Astrocyte of the cerebellum (primary cell): ENCODE measurements at places on chromosomes 3 and 15.

DNA sequence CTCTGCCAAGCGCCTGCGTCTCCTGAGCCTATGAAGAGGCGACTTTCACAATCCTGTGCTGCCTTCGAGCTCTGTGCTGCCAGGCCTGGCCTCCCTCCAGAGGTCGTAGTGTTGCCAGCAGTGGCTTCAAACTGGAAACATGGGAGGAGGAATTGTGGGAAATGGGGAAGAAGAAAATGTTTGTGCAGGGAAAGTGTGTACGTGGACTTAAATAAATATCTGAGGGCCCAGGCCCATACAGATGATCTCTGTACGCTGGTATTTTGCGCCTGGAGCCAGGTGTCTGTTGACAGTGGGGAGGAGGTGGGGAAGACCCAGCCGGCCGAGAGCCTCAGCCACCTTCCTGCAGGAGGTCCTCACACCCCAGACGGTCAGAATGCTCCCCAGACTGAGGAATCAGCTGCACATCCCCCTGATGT, 44.6 kb downstream of the ZBTB38 start:
- DNase-seq, result peak; percentile 60

GRCh38 chr3:195512798-195513345, 30.3 kb downstream of the PPP1R2 start:
- no peak for DNase-seq

GRCh38 chr3:67898916-67899315, 244.5 kb upstream of the SUCLG2 start:
- no peak for DNase-seq

DNA sequence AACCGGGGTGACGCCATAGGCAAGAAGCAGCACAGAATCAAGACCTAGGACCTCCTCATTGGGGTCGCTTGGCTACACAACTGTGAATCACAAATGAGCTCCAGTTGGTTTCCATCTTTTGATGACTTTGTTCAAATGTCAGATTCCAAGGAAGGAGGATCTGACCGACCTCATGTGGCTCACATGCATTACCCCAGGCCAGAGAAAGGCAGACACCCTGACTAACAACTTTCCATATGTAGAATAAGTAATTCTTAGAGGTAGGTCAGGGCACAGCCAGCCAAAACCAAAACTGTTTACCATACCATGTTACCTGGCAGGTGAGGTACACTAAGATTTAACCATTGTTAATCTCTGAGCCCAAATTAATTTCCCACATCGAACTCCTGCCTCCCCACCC, 96.5 kb downstream of the CCNL1 start:
- DNase-seq, result no peak

- no peak for DNase-seq
These were observed 67.0 kb downstream of the ZNF609 start for GRCh38 chr15:64527263-64527984.

- DNase-seq, result no peak
These were observed 9.9 kb downstream of the GLYCTK start for GRCh38 chr3:52297242-52298148.

DNA sequence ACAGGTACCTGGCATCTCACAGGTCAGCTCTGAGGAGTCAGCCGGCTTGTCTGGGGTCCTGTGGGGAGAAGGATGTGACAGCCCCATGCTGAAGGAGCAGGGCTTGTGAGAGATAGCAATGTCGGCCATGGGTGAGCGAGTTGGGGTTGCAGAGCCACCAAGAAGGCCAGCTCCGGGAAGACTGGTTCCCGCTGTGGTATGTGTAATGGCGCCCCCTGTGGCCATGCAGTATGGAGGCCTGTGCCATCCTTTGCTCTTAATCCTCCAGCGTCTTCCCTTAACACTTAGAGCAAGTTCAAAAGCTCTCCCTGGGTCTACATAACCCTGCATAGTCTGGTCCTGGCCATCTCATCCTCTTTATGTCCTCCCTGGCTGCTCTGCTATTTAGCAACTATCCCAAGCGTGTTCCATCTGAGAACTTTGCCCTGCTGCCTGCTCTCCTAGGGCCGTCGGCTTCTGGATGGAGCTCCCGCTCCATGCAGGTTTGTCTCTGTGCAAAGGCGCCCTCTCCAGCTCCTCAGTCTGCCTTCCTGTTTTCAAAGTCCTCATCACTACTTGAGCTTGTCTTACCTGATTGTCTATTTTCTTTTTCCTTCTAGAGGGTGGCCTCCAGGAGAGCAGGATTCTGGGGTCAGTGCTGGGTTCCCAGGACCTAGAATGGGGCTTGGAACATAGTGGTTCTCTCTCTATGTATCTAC, 40.8 kb upstream of the IQCF6 start:
- DNase-seq, result no peak

GRCh38 chr3:45659661-45660566, 29.3 kb upstream of the SACM1L start:
- DNase-seq, result no peak

DNA sequence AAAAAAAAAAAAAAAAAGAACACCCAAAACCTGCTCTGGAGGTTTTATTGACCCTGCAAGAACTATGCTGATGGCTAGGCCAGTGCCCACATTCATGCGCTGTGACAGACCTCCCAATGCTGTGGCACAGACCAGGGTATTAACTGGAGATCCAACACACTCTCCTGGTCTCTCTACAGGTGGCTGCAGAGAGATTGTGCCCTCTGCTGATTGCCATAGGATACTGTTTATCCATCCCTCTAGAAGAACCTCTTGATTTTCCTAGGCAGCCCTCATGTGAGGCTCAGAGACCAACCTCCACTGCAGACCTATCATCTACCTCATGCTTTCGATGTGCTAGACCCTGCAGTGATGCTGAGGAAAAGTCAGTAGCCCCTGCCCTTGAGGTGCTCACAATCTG, 125.5 kb upstream of the TRIM42 start:
- no peak for DNase-seq
